Colonic mucosa (tissue), 4 donors: ENCODE measurements at places on chromosomes 1 and 21. TPM values are rescaled to one million over a fixed set of nuclear protein-coding genes. Genes with fewer than 3 reads are reported as not detected.

DNA sequence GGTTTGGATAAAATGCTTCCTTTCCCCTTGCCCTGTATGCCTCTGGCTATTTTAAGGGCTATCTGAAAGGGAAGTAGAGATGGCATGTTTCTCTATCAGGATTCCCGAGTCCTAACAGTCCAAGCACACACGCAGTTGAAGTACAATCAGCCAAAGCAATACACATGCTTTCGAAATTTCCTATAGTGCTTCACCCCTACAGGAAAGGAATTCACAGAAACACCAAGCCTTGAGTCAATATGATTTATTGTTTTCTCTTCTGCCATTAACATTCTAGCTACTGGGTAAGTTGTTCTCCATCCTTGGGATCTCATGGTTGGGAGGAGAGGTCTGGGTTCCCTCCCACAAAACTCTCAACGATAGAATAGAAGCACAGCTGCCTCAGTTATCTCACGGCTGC, 8.7 kb downstream of the ITLN1 start:
- H3K27ac ChIP-seq = no peak overlapping the region
- H3K36me3 ChIP-seq = no peaks in the 10 kb centered on the region
- no peaks in the 10 kb centered on the region for H3K27me3 ChIP-seq

The MMEL1 gene
- total RNA-seq = 11.4 TPM

DNA sequence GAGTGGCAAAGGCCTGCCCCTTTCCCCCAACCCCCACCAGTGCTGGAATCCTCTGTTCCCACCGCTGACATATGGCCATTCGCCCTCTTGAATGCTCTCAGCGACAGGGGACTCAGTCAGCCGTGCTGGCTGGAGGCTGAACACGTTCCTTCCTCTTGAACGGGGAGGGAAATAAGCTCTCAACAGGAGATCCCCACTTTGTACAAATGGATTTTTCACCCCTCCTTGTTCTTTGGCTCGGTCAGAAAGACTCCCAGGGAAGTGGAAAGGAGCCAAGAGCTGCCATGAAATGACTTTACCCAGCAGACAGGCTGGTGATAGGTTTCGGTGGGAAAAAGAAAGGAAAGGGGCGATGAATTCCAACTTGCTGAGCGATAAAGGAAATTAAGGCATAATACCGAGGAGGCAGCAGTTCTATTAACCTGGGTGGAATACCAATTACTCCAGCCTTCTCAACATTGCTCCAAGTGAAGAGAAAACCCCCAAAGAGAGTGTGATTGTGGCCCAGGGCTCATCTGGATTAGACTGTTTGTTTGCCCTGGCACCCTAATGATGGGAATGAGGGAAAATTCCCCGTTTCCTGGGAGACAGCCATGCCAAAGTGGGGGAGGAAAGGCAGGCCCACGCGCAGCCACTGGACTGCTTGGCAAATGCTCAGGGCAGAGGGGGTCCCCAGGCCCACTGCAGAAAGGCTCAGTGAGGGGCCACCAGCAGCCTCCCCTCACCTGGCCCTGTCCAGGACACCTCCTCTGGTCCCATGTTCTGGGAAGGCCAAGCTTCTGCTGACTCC, 23.9 kb downstream of the LRP8 start:
- no peak overlapping the region for H3K27ac ChIP-seq
- no peak for DNase-seq
- H3K4me1 ChIP-seq = no peaks in the 10 kb centered on the region
- H3K4me3 ChIP-seq = no peak overlapping the region
- H3K36me3 ChIP-seq = no peaks in the 10 kb centered on the region

DNA sequence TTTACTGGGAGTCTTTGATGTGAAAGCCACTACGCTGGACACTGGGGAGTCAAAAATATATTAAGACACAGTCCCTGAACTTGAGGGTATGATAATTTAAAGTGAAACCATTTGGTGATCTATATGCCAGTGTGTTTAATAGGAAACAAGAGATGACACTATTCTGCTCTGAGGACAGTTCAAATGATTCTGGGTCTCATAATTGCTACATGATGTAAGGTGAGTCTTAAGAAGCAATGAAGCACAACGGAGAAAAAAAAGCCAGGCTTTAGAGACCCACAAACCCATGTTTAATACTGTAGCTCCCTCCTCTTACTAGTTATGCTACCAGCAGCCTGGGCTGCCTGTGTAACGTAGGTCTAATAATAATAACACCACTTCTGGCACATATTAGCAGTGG, 14.2 kb upstream of the LRRC8D start:
- DNase-seq = no peak
- no peak overlapping the region for H3K27ac ChIP-seq
- H3K36me3 ChIP-seq = no peaks in the 10 kb centered on the region
- no peak overlapping the region for H3K4me3 ChIP-seq
- no peaks in the 10 kb centered on the region for H3K27me3 ChIP-seq

The B3GALT2 gene
- 0.57 TPM for total RNA-seq

GRCh38 chr1:221704306-221704705, 37.6 kb downstream of the DUSP10 start:
- H3K4me3 ChIP-seq = no peak overlapping the region
- no peaks in the 10 kb centered on the region for H3K4me1 ChIP-seq
- H3K27me3 ChIP-seq = no peaks in the 10 kb centered on the region
- no peak for DNase-seq
- H3K27ac ChIP-seq = no peak overlapping the region

The TRPM2 gene
- total RNA-seq = 2.6 TPM

The OR2L5 gene
- not detected for total RNA-seq

DNA sequence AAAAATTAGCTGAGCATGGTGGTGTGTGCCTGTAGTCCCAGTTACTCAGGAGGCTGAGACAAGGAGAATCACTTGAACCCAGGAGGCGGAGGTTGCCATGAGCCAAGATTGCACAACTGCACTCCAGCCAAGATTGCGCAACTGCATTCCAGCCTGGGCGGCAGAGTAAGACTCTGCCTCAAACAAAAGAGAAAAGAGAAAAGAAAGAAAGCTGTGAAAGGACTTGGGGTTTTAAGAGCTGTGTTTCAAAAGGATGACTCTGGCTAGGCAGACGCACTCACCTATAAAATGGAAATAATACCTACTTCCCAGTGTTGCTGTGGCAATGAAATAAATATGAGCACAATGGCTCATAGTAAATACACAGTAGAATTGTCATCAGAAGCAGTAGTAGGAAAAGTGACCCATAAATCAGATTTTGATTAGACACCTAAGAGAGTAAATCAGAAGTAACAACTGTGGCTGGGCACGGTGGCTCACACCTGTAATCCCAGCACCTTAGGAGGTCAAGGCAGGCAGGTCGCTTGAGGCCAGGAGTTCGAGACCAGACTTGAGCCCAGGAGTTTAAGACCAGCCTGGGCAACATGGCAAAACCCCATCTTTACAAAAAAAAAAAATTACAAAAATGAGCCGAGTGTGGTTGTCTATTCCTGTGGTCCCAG, 45.9 kb upstream of the PUM1 start:
- H3K27ac ChIP-seq = no peak overlapping the region
- DNase-seq = peak; percentile 68
- H3K36me3 ChIP-seq = no peaks in the 10 kb centered on the region
- H3K4me1 ChIP-seq = no peaks in the 10 kb centered on the region

DNA sequence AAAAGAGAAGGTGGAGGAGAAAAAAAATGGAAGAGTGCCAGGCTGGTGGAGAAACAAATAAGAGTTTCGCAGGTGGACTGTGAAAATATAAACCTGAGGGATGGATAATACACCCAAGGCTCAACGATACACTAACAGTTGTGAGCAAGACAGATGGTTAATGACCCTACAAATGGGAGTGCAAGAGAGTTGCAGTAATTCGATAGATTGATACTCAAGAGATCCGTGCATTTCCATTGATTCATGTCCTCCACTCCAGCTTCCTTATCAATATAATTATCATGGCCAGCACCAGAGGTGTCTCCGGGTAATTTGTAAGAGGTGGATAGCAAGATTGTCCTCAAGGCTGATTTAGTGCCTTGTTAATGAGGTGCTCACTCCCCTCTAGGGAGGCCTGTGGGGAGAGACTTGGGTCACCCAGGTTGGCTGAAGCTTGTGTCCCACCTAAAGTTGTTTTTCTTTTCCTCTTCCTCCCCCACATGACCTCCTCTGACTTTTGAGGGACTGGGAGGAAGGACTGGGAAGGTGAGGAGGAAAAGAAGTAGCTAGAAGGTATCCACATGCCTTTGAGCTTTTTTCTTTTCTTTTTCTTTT, 221.8 kb upstream of the KIAA0040 start:
- no peak overlapping the region for H3K4me3 ChIP-seq
- no peaks in the 10 kb centered on the region for H3K27me3 ChIP-seq
- H3K4me1 ChIP-seq = no peaks in the 10 kb centered on the region
- H3K36me3 ChIP-seq = no peaks in the 10 kb centered on the region
- no peak overlapping the region for H3K27ac ChIP-seq

GRCh38 chr1:11388617-11389016, 90.3 kb upstream of the DISP3 start:
- H3K4me3 ChIP-seq = no peak overlapping the region
- H3K36me3 ChIP-seq = no peaks in the 10 kb centered on the region
- H3K27ac ChIP-seq = no peak overlapping the region
- no peaks in the 10 kb centered on the region for H3K4me1 ChIP-seq
- no peaks in the 10 kb centered on the region for H3K27me3 ChIP-seq

The PDZK1 gene
- 0.98 TPM for total RNA-seq

DNA sequence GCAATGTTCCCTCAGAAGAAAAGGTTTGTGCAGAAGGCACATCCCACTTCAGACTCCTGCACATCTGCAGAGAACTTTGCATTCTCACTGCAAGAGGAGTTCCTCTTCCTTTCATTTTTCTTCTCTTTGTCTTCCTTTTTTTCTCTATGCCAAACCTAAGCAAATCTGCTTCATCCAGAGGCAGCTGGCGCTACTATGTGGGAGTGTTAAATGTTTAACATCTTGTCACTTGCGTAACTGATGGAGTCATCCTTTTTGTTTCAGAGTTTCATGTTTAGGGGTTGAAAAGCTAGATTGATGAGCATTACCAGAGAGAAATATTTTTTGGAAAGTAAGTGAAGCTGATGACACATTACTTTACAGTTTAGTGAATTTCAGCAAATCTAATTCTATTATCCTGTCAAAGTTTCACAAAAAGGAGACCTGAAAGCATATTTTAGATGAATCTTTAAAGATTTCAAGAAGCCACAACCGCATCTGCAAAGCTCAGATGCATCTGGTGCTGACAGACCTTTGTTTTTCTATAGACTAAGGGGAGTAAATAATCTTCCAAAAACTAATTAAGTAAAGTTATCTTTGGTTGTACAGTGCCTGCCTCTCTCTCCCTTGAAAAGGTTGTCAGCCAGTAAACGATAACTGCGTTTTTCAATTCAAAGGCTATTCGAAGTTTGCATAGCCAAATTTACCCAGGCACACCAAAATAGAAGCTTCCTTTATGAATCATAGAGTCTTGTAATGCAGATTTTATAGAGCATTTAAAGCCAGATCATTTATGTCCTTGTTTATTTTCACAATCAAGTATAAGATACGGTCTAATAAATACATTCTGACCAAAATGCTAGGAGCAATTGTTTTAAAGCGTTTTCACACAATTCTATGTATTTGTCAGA, 1.2 kb upstream of the LRRC53 start:
- no peaks in the 10 kb centered on the region for H3K27me3 ChIP-seq
- no peaks in the 10 kb centered on the region for H3K36me3 ChIP-seq
- no peak for DNase-seq
- H3K4me3 ChIP-seq = no peak overlapping the region
- H3K4me1 ChIP-seq = no peaks in the 10 kb centered on the region
- no peak overlapping the region for H3K27ac ChIP-seq

The CACHD1 gene
- 2.0 TPM for total RNA-seq

DNA sequence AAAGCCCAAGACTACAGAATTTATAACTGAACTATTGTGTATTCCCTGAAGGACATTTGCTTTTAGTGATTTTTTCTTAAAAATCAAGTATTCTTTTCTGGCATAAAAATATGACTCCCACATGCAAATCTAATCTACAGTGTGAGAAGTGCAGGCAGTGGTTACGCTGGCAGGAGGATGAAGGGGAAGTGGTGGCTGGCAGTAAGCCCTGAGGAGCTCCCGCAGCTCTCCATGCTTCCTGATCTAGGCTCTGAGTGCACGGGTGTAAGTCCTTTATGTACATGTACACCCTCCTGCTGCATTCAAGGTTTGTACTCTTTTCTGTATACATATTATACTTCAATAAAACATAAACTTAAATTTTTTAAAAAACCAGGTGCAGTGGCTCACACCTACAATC, 67.5 kb upstream of the PRDX6 start:
- H3K27ac ChIP-seq = no peak overlapping the region
- no peak overlapping the region for H3K4me3 ChIP-seq
- no peaks in the 10 kb centered on the region for H3K4me1 ChIP-seq
- no peak for DNase-seq
- no peaks in the 10 kb centered on the region for H3K36me3 ChIP-seq
- H3K27me3 ChIP-seq = no peaks in the 10 kb centered on the region

DNA sequence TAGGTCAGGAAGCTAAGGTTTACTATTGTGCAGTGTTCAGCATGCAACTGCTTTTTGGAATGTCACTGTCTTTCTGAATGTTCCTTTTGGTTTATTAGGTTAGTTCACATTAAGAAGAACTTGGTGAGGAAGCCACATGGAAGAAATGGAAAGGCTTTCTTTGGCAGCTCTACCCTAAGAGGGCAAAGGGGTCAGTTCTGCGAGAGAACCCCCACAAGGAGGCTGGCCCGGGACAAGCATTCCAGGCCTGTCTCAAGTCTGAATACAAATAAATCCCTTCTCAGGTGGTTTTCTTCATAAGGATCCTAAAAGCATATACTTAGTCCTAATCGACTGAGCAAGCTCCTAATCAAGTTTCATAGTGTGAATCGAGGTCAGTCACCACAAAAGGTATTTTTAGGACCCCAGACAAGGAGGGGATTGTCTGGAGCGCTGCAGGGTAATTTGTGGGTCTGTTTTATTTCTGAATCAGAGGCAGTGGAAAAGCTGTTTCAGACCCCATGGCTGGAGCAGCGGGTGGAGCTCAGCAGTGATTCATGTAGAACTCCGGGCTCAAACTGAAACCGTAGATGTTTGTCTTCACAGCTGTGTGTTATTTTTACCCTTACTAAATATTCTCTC, 63.3 kb downstream of the ERG start:
- DNase-seq = no peak
- no peaks in the 10 kb centered on the region for H3K4me1 ChIP-seq
- H3K27ac ChIP-seq = no peak overlapping the region
- no peak overlapping the region for H3K4me3 ChIP-seq

GRCh38 chr1:39996396-39997004, 41.6 kb downstream of the MFSD2A start:
- H3K4me3 ChIP-seq = no peak overlapping the region
- no peak for DNase-seq
- H3K36me3 ChIP-seq = no peaks in the 10 kb centered on the region
- no peak overlapping the region for H3K27ac ChIP-seq
- no peaks in the 10 kb centered on the region for H3K4me1 ChIP-seq
- no peaks in the 10 kb centered on the region for H3K27me3 ChIP-seq
